ENCODE measurements at places on chromosomes 13 and 19. TPM values are rescaled to one million over a fixed set of nuclear protein-coding genes. Genes with fewer than 3 reads are reported as not detected.

DNA sequence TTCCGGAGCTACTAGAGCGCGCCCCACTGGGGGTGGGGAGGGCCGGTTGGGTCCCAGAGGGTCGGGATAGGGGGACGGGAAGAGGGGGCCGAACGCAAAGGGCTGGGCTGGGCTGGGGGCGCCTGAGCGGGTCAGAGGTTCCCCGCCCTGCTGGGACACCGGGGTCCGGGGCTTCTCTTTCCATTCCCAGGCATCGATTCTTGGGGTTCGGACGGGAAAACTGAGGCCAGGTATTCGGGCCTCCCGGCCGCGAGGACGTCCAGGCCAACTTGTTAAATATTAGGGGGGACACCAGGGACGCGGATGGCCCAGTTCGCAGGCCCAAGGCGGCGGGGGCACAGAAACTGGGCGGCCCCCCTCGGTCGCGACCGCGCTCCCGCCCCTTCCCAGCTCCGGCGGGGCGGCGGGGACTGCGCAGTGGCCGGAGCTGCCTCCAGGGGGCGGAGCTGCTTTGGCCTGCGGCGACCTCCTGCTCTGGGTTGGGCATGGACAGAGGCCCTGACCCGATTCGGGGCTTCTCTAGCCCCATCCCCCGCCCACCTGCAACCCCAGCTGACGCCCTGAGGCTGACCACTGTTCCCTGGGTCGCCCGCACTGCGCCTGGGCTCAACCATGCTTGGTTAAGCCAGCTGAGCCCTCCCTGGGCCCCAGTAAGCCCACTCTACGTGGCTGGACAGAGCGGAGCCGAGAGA is 1.2 kb upstream of the KLF16 start:
- peak; percentile 79 for DNase-seq

- peak; percentile 77 for DNase-seq
Observed at GRCh38 chr13:45370922-45371406, 30.0 kb upstream of the TPT1 start.

DNA sequence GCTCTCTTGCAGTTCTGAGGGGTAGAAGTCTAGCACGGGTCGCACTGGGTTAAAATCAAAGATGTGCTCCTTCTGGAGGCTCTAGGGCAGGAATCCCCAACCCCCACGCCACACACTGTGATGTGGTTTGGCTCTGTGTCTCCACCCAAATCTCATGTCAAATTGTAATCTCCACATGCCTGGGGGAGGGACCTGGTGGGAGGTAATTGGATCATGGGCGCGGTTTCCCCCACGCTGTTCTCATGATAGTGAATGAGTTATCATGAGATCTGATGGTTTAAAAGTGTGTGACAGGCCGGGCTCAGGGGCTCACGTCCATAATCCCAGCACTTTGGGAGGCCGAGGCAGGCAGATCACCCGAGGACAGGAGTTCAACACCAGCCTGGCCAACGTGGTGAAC is 26.6 kb upstream of the CALM3 start:
- DNase-seq: no peak

DNA sequence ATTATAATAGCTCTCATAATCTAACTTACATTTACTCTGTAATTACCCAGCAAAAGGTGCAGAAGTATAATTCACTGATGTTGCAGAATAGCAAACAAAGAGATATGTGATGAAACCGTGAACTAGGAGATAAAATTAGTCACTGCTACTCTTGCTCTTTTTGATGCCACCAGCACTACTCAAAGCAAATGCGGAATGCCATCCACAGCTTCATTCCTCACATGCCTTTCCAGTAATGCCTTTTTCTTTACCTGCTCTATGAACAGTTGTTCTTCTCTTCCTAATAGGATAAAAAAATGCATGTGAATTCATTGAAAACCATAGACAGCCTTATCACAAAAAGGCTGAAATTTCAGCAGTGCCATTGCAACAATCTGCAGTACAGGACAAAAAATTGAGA is 1129.5 kb downstream of the DIAPH3 start:
- no peak for DNase-seq

DNA sequence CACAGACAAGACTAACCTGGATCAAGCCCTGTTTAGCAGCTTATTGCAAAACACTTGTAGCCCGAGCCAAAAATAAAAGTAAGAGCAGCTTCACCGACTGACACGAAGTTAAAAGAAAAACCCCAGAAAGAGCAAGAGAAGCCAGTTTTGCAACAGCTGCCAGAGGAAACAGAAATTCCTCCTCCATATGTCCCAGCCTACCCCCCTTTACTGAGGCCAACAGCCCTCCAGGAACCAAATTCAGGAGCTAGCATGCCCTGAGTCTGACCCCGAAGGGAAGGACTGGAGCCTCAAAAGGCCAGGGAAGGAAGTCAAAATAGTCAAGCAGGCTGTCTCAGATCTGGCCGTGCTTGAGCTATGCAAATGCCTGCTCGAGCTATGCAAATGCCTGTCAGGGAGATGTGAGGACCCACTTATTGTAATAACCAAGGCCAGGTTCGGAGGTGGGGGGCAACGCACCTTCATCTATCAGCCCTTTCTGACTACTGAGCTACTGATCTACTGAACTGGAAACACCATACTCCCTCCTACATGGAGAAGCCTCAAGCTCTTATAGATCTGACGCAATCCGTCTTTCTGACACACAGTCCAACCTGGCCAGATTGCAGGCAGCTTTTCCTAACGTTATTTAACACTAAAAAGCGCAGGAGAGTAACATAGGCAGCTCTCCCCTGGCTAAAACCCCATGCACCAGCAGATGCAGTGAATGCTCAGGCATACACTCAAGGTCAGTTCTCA is 6.7 kb downstream of the SIGLEC11 start:
- DNase-seq: no peak

GRCh38 chr19:46350029-46350757 is 3.3 kb downstream of the PPP5C start:
- DNase-seq: no peak

SCGB2B2 gene
- not detected for total RNA-seq

ZBTB32 gene
- total RNA-seq: not detected

ZNF320 gene
- 1.6 TPM for total RNA-seq

GRCh38 chr13:90766386-90766902 is 581.0 kb upstream of the MIR17HG start:
- no peak for DNase-seq

- DNase-seq: no peak
Observed at GRCh38 chr13:72458701-72459100, 268.7 kb downstream of the MZT1 start.
